NCI-H2227 treated with DMSO at 0.1 percent for 48 hours (cell line): ENCODE measurements at places on chromosomes 7 and 10.

DNA sequence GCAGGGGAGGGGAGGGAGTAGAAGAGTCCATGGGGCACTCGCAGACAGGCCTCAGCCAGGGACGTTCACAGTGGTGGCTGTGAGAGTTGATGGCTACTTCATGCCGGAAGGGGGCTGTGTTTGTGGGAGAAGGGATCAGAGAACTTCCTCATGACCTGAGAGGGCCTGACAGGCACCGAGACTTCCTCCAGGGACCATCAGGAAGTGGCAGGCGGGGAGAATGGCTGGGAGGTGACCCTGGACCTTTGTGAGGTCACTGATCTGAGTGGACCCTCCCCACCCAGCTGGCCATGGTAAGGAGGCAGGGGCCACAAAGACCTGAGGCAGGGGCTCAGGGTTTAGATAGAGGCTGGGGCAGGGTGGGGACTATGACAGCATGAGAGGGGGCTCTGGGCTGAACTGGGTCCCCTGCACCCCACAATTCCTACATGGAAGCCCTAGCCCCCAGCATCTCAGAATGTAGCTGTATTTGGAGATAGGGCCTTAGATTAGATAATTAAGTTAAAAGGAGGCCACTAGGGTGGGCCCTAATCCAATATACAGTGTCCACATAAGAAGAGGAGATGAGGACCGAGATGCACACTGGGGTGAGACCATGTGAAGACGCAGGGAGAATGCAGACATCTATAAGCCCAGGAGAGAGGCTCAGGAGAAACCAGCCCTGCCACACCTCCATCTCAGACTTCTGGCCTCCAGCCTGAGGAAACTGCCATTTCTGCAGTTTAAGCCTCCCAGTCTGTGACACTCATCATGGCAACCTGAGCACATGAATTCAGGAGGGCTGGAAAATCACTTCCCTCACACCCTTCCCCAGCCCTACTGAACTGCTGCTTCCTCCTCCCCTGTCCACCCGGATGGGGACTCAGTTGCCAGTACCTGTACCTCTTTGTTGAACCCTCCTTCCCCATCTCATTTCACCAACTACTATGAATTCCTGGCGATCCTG is 273.9 kb upstream of the ZNF32 start:
- DNase-seq: no peak

- DNase-seq: no peak
Measured at GRCh38 chr10:73432646-73433537, 469 bp downstream of the MSS51 start.

DNA sequence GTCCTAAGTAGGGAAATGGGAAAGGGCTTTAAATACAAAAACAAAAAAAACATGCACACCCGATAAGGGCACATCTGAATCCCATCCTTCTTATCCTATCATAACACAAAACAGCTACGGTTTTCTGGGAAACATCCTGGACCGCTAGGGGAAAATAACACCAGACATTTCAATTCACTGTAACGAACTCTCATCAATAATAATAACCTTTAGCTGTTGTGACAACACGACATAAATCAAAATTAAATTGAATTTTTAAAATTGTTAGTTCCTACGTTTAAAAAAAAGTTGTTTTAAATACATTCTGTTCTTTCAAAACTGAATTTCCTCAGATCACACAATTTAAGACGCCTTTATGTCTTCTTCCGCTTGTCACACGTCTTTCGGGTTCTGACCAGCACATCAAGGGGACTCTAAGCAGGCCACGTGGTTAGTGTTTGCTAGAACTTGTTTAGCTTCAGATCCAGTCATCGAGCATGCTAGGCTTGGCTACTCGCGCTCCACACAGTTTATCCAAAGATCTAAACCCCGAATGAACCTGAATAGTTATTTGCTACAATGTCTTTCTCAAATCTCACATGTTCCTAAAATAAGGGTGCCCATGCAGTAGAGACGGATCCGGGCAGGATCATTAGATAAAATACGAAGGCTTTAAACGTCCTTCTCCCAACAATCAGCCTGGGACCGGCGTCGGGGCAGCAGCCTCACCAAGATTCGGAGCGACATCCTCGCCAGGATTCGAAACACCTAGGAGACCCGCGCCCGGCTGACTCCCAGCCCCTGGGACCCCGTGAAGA is 839 bp downstream of the IKZF5 start:
- DNase-seq: peak; percentile 13

DNA sequence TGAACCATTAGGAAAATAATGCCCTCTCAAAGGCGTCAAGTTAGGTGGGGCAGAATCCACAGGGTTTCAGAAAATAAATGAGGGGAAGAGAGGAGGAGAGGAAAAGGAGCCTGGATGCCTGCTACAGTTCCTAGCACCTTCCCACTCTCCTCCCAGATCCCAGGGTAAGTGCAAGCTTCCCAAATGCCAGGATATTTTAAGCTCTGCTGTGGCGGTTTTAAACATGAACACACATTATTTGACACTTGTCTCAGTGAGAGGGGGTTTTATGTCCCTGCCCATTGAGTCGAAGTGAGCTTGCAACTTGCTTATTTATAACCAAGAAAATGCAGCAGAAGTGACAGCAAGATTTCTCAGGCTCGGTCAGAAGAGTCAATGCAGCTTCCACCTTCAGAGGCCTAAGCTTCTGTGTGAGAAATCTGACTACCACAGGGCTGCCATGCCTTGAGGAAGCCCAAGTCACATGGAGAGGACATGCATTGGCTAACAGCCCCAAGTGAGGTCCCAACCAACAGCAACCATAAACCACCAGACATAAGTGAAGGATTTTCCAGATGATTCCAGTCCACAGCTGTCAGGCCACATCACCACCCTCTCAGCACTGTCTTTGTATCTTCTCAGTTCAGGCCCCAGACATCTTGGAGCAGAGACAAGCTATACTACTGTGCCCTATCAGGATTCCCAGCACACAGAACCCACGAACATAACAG is 17.9 kb upstream of the BMPER start:
- no peak for DNase-seq

DNA sequence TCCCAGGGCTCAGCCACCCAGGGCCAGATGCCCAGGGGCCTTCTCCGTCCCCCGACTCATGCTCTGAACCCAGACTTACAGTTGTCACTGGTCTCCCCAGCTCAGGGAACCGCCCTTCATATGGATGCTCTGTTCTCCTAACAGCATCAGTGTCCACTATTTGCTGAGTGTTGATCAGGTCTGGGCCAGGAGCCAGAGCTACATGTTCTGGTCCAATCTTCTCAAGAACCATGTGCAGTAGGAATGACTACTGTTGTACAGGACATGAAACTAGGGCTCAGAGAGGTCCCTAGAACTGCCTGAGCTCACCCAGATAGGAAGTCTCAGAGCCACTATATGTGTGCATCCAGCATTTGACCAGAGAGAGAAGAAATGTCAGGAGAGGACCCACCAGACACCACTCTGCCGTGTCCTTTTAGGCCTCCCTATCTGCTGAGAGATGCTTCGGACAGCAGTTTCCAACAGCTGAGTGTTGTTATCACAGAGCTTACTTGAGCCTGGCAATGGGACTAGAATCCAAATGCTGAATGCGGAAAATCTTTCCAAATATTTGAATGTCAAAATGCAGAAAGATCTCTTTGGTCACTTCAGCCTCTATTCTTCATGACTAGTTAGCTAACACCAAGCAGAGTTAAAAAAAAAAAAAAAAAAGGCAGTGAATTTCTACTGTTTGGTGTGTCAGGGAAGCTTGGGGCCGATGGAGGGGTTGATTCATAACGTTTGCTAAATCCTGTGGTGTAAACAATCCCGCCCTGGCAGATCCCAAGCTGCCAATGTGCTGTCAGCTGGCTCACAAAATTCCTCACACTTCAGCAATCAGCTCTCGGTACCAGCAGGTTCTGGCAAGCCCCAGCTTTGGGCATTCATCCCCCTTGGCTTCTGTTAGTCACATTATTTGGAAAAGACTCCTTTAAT is 246.1 kb downstream of the TNS3 start:
- no peak for DNase-seq

GRCh38 chr7:156456503-156457115 is 184.0 kb upstream of the RNF32 start:
- DNase-seq: no peak

GRCh38 chr7:150686030-150686631 is 625 bp downstream of the GIMAP2 start:
- no peak for DNase-seq

GRCh38 chr10:97567891-97568290 is 4.7 kb upstream of the ANKRD2 start:
- DNase-seq: no peak

- no peak for DNase-seq
Measured at GRCh38 chr10:125559210-125559609, 123.8 kb downstream of the TEX36 start.

GRCh38 chr10:36412942-36413341 is 712.5 kb upstream of the ANKRD30A start:
- DNase-seq: no peak

DNA sequence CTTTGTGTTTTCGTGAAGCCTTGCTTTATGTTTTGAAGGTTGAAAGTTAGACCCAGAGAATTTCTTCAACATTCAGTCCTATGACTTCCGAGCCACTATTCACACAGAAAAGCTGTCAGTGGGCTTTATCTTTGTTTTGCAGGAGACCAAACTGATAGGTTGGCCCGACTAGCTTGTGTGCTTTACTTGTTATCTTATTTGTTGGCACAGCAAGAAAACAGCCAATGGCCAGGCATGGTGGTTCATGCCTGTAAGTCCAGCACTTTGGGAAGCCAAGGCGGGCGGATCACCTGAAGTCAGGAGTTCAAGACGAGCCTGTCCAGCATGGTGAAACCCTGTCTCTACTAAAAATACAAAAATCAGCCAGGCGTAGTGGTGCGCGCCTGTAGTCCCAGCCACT is 16.0 kb upstream of the GDI2 start:
- DNase-seq: no peak

DNA sequence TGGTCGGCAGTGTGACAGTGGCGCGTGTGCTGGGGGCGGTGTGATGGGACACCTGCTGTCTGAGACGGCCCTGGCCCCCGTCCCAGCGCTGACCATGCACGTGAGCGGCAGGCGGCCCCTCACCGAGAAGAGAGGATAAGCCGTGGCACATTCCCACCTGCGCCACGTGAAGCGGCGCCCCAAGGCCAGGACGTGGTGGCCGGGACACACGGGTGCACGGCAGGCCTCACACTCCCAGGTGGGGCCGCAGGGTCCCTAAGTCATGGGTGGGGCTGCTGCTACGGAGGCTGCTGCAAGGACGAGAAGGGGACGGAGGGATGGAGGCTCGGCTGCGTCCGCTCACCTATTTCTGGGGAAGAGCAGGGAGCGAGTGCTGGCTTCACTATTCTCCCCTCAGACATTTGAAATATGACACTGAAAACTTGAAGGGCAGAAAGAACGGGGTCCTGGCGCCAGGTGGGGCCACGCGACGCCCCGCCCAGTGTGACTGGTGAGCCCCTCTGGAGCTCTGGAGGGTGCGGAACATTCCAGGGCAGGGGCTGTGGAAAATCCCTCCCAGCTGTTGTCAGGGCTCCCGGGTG is 7.5 kb downstream of the CYP2W1 start:
- DNase-seq: no peak

DNA sequence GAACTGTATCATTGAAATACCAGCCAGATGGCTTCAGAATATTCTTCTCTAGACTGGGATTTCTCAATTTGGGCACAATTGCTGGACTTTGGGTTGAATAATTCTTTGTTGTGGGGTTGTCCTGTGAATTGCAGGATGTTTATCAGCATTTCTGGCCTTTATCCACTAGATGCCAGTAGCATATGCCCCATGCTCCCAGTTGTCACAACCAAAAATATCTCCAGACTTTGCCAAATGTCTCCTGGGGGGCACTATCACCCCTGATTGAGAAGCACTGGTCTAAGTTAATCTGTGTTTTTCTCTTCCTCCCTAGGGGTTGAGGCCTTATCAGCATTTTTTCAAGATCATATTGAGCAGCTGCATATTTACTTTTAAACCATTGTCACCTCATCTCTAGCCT is 204.9 kb upstream of the SP8 start:
- no peak for DNase-seq

DNA sequence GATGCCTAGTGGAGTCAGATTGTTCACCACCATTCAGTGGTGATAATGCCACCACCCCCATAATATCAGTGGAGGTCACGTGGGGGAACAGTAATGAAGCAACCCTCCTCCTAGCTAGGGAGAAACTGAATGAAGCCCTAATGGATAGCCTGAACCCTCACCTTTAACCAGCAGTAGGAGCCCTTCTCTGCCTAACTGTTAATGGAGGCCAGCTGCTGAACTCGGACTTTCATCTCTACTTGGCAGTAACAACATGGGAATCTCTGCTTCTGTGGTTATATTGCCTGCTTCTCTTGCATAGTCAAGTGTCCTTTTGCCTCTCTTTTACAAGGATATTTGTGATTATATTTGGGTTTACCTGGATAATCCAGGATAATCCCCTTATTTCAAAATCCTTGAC is 1097.9 kb downstream of the REEP3 start:
- no peak for DNase-seq

GRCh38 chr10:135601-136464 is 578 bp downstream of the ZMYND11 start:
- DNase-seq: peak; percentile 5

DNA sequence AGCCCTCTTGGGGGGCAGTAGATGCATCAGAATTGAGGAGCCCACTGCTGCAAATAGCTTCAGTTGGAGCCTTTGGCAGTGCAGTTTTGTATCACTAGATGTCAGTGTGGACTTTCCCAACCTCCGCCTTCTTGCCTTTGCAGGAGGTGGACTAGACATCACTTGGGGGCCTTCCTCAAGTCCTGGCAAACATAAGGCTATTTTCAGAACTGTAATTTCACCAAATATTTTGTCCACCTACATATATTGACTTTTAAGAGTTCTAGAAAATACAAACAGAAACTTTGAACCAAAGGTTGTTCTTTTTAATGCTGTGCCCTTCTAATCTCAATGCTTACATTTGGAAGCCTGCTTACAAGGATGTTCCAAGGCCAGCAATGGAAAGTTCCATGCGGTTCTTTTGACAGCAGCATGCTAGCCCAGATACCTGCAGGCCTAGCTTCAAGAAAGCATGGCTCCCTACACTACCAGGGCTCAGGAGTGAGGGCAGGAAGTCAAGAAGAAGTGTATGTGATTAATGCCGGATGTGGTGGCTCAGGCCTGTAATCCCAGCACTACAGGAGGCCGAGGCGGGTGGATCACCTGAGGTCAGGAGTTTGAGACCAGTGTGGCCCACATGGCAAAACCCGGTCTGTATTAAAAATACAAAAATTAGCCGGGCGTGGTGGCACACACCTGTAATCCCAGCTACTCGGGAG is 8.0 kb upstream of the ZNRF2 start:
- DNase-seq: peak; percentile 12

DNA sequence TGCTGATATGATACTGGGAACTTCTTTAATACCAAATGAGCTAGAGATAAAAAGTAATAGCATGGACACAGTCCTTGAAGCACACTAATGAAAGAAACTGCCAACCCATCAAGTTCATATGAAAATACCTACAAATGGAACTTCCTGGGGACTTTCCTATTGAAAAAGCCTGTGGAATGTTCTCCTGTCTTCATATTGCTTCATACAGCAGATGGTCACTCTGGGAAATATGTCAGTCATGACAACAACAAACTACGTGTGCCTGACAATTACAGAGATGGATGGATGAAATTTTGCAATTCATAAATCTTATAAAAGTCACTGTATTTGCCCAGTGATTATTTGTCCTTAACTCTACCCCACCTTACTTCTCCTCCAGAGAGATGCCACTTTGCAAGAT is 106.6 kb upstream of the COL1A2 start:
- DNase-seq: no peak

- DNase-seq: no peak
Measured at GRCh38 chr10:26939290-26939961, 78.7 kb upstream of the ABI1 start.
